ENCODE measurements at places on chromosomes 12 and 14.

DNA sequence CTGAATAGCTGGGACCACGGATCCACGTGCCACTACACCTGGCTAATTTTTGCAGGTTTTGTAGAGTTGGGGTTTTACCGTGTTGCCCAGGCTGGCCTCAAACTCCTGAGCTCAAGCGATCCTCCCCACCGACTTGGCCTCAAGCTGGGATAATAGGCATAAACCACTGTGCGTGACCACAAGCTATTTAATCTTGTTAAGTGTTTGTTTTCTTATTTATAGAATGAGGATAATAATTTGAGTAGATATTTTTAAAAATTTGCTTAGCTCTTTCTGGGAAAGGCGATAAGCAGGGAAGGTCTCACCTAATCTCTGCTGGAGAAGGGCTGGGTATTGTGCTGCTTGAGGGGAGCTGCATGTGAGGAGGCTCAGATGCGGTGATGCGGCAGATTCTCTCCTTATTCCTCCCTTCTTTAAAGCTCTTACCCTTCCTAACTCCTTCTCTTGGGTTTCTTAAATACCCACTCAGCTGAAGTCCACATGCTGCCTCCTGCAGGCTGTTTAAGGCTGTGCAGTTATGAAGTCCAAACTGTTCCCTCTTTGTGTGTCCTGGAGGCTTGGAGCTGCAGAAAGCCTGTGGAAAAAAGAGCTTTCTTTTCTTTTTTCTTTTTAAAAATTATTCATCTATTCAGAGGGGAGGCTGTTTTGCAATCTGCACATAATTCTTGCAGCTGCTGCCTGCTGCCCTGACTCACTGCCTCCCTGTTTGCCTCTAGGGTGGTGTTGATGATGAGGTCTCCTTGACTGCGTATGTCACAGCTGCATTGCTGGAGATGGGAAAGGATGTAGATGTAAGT lies 37.9 kb downstream of the A2ML1 start:
- no peaks in the 10 kb centered on the region for H3K4me1 ChIP-seq
- no peak overlapping the region for H3K27ac ChIP-seq
- no peaks in the 10 kb centered on the region for H3K27me3 ChIP-seq

DNA sequence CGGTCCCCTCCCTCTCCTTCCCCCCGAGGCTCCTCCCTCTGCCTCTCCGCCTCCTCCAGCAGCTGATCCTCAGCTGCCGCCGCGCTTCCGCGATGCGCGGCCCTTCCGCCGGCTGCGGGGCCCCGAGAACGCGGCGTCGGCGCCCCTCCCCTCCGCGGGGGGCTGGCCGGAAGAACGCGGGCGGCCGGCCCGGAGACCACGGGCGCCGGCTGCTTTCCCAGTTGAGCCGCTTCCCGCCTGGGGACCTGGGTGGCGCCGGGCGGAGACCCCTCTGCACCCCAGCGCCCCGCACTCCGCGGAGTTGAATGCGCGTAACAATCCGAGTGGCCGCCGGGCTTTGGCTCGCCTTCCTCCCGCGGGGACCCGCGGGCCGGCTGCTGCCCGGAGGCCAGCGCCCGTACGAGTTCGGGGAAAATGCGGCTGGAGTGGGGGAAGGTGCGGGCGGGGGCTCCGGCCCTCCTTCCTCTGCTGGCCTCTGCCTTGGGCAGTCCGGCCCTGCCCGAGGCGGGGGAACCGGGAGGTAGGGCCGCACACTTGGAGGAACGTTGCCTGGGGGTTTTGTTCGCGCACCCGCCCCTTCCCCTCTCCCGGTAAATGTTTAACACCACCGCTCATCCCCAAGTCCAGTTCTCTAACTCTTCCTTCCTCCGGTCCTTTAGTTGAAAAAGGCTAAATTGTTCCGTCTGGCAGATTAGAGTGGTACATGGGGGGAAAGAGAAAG lies 393 bp upstream of the DCAF5 start:
- H3K36me3 ChIP-seq, result no peaks in the 10 kb centered on the region
- H3K4me3 ChIP-seq, result peak overlapping the region; percentile 84
- H3K27ac ChIP-seq, result peak overlapping the region; percentile 83
- no peaks in the 10 kb centered on the region for H3K27me3 ChIP-seq
- peaks cover 2% of the 10 kb centered on the region for H3K4me1 ChIP-seq

DNA sequence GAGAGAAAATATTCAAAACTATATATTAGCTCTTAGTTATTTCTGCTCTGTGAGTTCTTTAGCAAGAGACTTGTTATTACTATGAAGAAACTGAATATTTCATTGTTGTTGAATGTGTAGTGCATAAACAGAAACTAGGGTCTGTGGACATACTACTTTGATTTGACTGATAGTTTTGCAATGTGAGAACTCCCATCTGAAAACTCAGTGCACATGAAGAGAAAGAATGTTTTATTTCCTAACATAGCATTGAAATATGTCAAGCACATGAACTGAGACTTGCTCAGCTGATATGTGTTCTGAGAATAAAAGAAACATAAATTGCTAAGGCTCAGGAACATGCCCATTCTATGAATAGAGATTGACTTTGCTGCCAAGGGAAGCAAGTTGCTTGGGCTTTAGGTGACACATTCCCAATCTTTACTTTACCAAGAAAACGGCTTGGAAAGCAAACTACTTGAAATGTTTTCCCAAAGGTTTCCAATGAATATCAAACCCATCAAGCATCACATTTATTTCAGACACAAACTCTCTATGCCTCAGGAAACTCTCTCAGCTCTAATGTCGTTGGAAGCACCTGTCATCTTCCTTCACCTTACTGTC lies 290.4 kb downstream of the SLC16A7 start:
- DNase-seq, result no peak
- H3K4me1 ChIP-seq, result no peaks in the 10 kb centered on the region
- H3K27ac ChIP-seq, result no peak overlapping the region
- H3K27me3 ChIP-seq, result no peaks in the 10 kb centered on the region
- no peak overlapping the region for H3K4me3 ChIP-seq
- H3K36me3 ChIP-seq, result no peaks in the 10 kb centered on the region

DNA sequence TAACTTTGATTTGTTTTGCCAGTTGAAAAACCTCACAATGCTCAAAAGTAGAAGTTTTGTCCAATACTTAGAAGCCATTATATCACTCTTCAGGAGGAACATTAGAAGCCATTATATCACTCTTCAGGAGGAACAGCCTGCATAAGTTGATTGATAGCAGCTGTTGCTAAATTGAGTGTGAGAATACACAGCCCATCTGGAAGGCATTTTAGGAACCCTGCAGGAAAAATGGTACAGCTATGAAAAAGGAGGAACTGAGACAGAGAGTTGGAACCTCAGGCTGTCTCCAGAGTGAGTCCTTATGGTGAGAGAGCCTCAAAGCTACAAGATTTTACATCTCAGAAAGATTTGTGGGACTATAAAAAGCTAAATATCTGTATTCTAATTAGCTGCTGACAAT lies 207.0 kb downstream of the MYRFL start:
- no peak overlapping the region for H3K4me3 ChIP-seq
- H3K27ac ChIP-seq, result no peak overlapping the region
- no peak for DNase-seq
- H3K27me3 ChIP-seq, result no peaks in the 10 kb centered on the region
- no peaks in the 10 kb centered on the region for H3K4me1 ChIP-seq
- no peaks in the 10 kb centered on the region for H3K36me3 ChIP-seq

GRCh38 chr14:96267336-96267735 lies 11.3 kb downstream of the BDKRB1 start:
- H3K36me3 ChIP-seq, result no peaks in the 10 kb centered on the region
- H3K27ac ChIP-seq, result no peak overlapping the region
- H3K27me3 ChIP-seq, result no peaks in the 10 kb centered on the region
- H3K4me1 ChIP-seq, result no peaks in the 10 kb centered on the region
- no peak for DNase-seq

GRCh38 chr14:61565181-61565580 lies 130.1 kb upstream of the HIF1A start:
- H3K27ac ChIP-seq, result no peak overlapping the region
- H3K36me3 ChIP-seq, result no peaks in the 10 kb centered on the region
- no peak overlapping the region for H3K4me3 ChIP-seq

- peak overlapping the region; percentile 44 for H3K4me3 ChIP-seq
- peak; percentile 71 for DNase-seq
- H3K27ac ChIP-seq, result no peak overlapping the region
Measured at GRCh38 chr14:91418387-91419043, 895 bp upstream of the CCDC88C start.

DNA sequence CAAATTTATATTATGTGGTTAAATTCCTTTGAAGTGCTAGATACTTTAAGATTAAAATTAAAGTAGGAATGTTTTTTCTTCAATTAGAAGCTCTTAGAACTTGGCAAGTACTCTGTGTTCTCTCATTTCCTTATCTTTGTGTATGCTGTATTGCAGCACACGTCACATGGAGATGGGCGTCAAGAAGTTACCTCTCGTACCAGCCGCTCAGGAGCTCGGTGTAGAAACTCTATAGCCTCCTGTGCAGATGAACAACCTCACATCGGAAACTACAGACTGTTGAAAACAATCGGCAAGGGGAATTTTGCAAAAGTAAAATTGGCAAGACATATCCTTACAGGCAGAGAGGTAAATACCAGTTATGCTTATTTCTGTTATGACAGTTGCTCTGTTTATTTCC lies 19.7 kb downstream of the MARK3 start:
- peak; percentile 60 for DNase-seq
- H3K4me3 ChIP-seq, result no peak overlapping the region
- H3K36me3 ChIP-seq, result no peaks in the 10 kb centered on the region
- no peaks in the 10 kb centered on the region for H3K27me3 ChIP-seq
- peaks cover 20% of the 10 kb centered on the region for H3K4me1 ChIP-seq
- peak overlapping the region; percentile 0 for H3K27ac ChIP-seq

DNA sequence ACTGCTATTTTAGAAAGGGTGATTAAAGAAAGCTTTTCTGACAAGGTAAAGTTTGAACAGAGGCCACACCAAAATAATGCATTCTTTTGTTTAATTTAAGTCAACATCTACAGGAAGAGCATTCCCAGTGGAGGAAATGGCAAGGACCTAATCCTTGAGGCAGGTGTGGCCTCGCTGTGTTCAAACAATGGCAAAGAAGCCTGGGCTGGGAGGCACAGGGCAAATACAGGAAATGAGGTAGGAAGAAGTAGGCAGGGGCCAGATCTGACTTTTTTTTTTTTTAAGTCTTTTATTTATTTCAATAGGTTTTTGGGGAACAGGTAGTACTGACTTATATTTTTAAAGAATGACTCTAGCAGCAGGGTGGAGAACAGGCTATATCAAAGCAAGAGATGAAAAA lies 53.5 kb downstream of the ARMH4 start:
- H3K4me1 ChIP-seq, result no peaks in the 10 kb centered on the region
- no peaks in the 10 kb centered on the region for H3K27me3 ChIP-seq
- no peak overlapping the region for H3K27ac ChIP-seq
- no peaks in the 10 kb centered on the region for H3K36me3 ChIP-seq
- no peak for DNase-seq

- H3K4me3 ChIP-seq, result no peak overlapping the region
- H3K4me1 ChIP-seq, result peaks cover 2% of the 10 kb centered on the region
- no peak for DNase-seq
- no peak overlapping the region for H3K27ac ChIP-seq
- no peaks in the 10 kb centered on the region for H3K36me3 ChIP-seq
Measured at GRCh38 chr12:64819816-64820402, 4.5 kb upstream of the TBC1D30 start.

DNA sequence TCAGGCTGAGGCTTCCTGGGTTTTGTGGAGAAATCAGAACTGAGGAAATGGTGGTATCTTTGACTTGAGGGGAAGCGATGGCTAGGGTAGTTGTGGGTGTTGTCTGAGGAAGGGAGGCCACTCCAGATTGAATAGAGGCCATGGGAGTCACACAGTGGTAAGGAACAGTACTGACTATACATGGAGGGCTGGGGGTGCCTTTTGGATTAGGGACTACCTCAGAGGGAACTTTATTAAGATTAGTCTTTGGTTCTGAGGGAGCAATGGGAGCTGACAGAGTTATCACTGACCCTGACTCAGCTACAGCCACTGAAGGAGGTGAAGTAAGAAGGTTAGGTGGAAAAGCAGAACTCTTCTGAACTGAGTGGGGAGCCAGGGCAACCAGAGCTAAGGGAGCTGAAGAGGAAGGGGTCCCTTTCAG lies 4.4 kb downstream of the NACA start:
- H3K27ac ChIP-seq, result no peak overlapping the region
- no peaks in the 10 kb centered on the region for H3K27me3 ChIP-seq
- H3K36me3 ChIP-seq, result no peaks in the 10 kb centered on the region

GRCh38 chr12:129558036-129558435 lies 345.8 kb downstream of the TMEM132D start:
- no peak for DNase-seq
- no peak overlapping the region for H3K27ac ChIP-seq
- H3K4me3 ChIP-seq, result no peak overlapping the region
- no peaks in the 10 kb centered on the region for H3K27me3 ChIP-seq
- H3K4me1 ChIP-seq, result no peaks in the 10 kb centered on the region
- no peaks in the 10 kb centered on the region for H3K36me3 ChIP-seq

GRCh38 chr12:51536159-51536558 lies 54.9 kb upstream of the SCN8A start:
- H3K27me3 ChIP-seq, result no peaks in the 10 kb centered on the region
- H3K4me1 ChIP-seq, result no peaks in the 10 kb centered on the region
- H3K27ac ChIP-seq, result no peak overlapping the region
- no peaks in the 10 kb centered on the region for H3K36me3 ChIP-seq
- no peak for DNase-seq

- no peaks in the 10 kb centered on the region for H3K36me3 ChIP-seq
- no peak overlapping the region for H3K27ac ChIP-seq
- DNase-seq, result no peak
Measured at GRCh38 chr12:47832263-47832933, 12.7 kb upstream of the HDAC7 start.

DNA sequence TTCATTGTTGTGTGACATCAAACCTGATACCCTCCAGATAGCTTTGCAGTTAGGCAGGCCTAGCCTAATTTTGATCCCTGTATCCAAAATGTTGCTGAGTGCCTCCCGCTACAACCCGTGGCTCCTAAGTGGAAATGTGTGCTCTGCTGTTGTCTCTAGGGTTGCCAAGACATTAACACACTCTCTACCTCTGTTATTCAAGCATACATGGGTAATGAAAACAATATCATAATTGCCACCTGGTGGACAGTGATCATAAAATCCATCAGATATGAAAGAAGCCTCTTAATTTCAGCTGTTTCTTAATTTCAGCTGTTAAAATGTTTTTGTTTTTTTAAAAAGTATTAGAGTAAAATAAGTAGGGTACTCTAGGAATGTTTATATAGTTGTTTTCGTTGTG lies 93.5 kb downstream of the PLEKHA5 start:
- H3K4me1 ChIP-seq, result peaks cover 6% of the 10 kb centered on the region
- no peak for DNase-seq
- H3K4me3 ChIP-seq, result no peak overlapping the region
- no peak overlapping the region for H3K27ac ChIP-seq
- no peaks in the 10 kb centered on the region for H3K27me3 ChIP-seq
- no peaks in the 10 kb centered on the region for H3K36me3 ChIP-seq

DNA sequence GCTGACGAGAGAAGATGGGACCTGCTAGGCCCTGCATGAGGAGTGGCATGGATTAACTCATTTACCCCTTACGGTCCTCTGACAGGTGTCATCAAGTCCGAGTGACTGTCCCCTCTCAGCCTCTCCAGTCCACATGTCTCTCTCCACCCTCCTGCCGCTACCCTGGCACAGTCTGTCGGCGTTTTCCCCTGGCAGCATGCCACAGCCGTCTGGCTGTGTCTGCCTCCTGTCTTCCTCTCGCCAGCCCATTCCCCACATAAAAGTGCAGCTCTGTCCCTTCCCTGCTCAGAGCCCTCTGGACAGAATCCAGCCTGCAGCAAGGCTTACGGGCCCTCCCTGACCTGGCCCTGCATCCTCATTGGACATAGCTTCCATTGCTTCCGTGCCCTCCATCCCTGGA lies 45.6 kb downstream of the UBE3B start:
- no peaks in the 10 kb centered on the region for H3K27me3 ChIP-seq
- no peak overlapping the region for H3K4me3 ChIP-seq
- no peaks in the 10 kb centered on the region for H3K4me1 ChIP-seq
- H3K36me3 ChIP-seq, result no peaks in the 10 kb centered on the region
